ENCODE measurements at places on chromosomes 3 and 15.

GRCh38 chr3:117874028-117874690 lies 1160.5 kb downstream of the IGSF11 start:
- DNase-seq, result no peak

DNA sequence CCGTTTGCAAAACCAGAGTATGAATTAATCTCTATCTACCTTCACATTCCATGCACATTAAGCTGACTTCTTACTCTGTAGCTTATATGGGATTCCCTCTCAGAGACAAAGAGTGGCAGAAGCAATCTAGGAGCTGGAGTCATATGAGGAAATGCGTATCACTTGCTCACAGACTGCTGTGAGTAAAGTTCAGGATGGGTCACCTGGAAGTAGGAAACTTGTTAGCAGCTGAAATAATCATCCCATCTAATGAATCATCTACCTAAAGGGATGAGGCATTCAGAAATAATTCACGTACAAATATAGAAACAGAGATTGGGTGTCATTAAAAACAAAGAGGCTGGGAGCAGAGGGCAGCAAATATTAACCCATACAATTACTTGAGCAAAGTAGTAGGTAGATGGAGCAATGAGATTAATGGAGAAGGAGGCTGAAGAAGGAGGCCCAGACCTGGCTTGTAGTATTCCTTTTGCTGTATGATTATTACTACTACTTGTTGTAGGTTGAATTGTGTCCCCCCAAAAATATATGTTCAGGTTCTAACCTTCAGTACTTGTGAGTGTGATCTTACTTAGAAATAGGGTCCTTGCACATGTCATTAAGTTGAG lies 866.3 kb downstream of the ROBO2 start:
- DNase-seq, result no peak

- no peak for DNase-seq
Observed at GRCh38 chr15:97941572-97941971, 18.9 kb upstream of the ARRDC4 start.

- DNase-seq, result no peak
Observed at GRCh38 chr3:41346698-41347270, 147.5 kb downstream of the CTNNB1 start.

- DNase-seq, result no peak
Observed at GRCh38 chr15:49015896-49016295, 30.4 kb downstream of the SECISBP2L start.

- DNase-seq, result no peak
Observed at GRCh38 chr3:48347500-48347899, 14.0 kb upstream of the SPINK8 start.

DNA sequence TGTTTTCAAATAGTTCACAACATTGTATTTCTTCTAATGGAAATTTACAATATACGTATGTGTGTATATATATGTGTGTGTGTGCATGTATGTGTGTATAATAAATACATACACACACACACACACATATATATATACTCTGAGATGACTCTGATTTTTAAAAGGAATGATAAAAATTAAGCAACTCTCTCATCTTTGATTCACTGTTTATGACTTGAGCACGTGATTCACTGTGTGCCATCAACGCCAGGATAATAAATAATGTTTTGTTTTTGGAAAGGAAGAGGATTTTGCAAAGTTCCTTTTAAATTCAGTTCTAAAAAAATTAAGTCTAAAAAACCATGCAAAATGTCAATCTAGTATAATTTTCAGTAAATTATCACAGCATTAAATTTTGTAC lies 132.4 kb downstream of the P3H2 start:
- DNase-seq, result no peak

- DNase-seq, result no peak
Observed at GRCh38 chr3:192980632-192981031, 63.0 kb upstream of the MB21D2 start.

- DNase-seq, result no peak
Observed at GRCh38 chr15:71707230-71708050, 102.9 kb upstream of the NR2E3 start.

- DNase-seq, result no peak
Observed at GRCh38 chr3:120472121-120472844, 21.5 kb upstream of the FSTL1 start.

GRCh38 chr3:44058022-44058867 lies 183.4 kb upstream of the TOPAZ1 start:
- no peak for DNase-seq

- DNase-seq, result no peak
Observed at GRCh38 chr3:195580744-195581443, 2.8 kb downstream of the APOD start.

GRCh38 chr3:184887574-184887973 lies 75.6 kb downstream of the VPS8 start:
- DNase-seq, result no peak

GRCh38 chr15:83364501-83364900 lies 80.0 kb upstream of the BNC1 start:
- no peak for DNase-seq

DNA sequence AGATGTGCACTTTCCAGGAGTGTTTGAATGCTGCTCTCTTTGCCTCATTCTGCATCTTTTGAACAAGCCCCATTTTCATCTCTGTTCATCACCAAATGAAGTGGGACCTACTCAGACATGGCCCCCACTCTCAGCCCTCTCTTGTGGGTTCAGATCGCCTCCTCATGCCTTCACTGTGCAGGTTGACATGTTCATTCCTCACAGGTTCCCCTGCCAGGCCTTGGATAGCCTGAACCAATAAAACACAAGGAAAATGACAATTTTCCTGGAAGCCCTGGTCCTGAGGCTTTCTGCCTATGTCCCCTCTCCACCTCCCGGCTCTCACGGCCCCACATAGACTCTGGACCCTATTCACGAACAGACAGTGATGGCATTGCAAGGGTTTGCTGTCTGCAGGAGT lies 17.7 kb downstream of the KLF15 start:
- DNase-seq, result no peak

DNA sequence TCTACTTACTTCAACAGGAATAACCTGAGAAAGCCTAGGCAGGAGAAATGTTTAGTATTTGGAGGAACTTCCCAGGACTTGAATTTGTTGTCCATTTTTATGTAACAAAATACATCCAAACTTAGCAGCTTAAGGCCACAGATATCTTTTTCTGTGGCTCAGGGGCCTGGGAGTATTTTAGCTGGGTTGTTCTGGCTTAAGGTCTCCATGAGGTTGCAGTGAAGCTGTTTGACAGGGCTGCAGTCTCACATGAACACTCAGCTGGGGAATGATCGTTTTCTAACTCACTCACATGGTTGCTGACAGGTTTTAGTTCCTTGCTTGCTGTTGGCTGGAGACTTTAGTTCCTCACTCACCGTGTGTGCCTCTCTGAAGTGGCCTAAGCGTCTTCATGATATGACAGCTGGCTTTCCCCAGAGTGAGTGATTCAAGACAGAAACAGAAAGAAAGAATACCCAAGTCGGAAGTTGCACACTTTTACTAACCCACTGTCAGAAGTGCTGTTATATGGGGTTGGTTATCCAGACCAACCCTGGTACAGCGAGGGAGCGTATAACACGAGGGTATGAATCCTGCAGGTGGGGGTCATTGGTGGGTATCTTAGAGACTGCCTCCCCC lies 229.7 kb upstream of the TBL1XR1 start:
- DNase-seq, result no peak

GRCh38 chr3:190122198-190122771 lies 1.6 kb upstream of the P3H2 start:
- DNase-seq, result no peak

DNA sequence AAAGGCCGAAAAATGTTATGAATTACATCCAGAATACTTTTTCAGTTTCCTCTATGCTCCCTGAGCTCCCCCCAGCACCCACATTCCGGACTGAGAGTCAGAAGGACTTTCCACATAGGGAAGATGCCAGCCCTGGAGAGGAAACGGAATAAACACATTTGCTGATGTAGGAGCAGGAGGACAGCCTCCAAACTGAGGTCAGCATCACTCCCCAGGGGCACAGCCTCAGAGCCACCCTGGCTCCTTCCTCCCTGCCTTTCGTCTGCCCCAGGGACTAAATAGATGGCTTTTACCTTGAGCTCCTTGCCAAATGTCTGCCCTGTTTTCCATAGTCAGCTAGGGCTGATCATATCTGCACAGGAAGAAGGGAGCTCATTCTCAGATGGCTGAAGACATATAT lies 22.6 kb upstream of the SLCO2A1 start:
- no peak for DNase-seq

- DNase-seq, result no peak
Observed at GRCh38 chr3:38102444-38102814, 34.5 kb downstream of the ACAA1 start.

DNA sequence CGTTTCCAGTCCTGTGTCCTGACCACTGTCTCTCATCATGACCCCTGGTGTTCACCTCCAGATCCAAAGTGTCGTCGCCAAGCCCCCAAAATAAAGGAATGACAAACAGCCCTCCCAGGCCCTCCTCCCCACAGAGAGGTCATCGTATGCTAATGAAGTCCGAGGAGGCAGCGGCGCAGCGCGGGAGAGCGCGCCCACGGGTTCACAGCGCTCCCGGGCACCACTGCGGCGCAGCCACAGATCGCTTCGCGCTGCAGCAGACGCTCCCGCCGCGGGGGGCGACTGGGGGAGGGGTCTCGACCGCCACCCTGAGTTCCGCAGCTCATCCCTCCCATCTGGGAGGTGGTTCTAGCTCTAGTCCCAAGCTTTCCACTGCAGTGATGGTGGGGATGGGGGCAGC lies 1.3 kb downstream of the DGKG start:
- DNase-seq, result no peak

DNA sequence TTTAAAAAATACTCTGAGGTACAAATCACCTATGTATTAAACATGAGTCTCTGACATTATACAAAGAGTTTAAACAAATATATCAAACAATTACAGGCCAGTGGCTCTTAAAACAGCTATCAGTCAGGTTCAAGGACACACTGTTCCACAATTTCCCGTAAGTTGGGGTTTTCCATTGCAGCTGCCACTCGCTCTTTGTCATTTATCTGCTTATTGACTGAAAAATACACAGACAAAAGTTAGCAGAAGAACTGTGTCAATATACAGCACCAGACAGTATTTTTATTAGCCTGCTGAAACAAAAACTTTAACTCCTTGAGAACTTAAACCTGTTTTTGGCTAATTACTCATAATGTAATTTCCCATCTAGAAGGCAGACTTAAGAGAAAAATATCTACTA lies 20.8 kb downstream of the CIAO2A start:
- no peak for DNase-seq

DNA sequence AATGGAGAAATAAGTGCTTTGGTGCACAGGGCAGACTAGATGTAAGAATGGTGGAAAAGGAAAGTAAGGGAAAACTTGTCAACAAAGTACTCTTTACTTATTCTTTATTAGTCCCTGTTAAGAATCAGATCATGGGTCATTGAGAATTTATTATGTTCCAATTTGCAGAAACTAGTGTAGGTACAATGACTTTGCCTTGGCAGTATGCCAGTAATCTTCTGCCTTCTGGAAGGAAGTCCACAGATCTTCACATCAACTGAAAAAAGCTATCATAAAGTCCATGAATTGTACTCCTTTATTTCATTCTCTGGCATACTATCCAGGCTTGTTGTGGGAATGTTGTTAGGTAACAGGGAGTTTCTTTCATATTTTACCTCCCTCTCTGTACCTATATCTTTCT lies 88.2 kb upstream of the FLNB start:
- no peak for DNase-seq

- DNase-seq, result no peak
Observed at GRCh38 chr15:43329217-43329959, 985 bp downstream of the LCMT2 start.

- DNase-seq, result no peak
Observed at GRCh38 chr3:43497422-43497821, 124.4 kb downstream of the ANO10 start.

DNA sequence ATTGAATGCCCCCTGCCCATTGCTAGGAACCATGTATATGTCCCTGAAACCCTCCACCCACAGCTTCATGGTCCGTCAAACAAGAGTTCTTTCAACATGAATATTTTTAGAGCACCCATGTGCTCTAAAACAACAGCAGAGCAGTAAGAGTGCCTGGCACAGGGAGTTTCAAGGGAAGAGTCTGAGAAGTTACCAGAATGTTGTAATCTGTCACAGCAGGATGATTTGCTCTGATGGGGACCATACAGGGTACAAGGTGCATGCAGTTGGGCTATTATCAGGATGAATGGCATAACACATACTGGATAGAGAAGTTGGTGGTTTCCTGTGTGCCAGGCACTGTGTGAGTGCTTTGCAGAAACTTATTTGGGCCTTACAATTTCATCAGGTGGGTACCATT lies 27.8 kb upstream of the FLNB start:
- no peak for DNase-seq

DNA sequence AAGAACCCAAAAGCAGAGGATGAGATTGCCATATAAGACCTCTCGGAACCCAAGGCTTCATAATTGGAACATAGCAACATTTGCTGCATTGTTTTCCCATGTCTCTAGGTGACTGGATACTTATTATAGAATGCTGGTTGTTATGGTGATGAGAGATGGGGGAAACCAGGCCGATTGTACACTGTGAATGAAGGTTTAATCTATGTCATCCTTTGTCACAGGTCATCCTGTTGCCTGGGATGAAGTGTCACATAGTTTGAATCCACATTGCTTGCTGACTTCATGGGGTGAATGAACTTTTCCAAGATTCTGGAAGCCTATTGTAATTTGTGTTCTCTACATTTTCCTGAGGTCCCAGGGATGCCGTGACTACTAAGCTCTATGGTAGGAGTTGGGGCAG lies 41.8 kb downstream of the CLEC3B start:
- no peak for DNase-seq

GRCh38 chr3:127535901-127536829 lies 54.4 kb downstream of the TPRA1 start:
- DNase-seq, result no peak

- DNase-seq, result no peak
Observed at GRCh38 chr3:42438758-42439157, 28.3 kb upstream of the LYZL4 start.

DNA sequence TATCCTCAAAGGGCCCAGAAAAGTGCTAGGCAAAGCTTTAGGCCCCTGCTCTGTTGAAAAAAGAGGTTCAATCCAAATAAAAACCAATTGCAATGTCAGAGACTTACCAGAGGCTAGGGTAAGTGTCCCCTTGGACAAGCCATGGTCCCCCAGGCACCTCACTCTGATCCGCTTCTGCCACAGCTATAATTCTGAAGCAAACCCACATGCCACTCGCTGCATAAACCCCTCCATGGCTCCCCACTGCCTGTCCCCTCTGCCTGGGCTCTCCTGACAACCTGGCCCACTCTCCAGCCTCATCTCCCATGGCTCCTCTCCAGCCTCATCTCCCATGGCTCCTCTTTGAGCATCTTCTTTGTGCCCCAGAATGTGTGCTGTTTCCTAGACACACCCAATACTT lies 169.6 kb upstream of the TLE3 start:
- DNase-seq, result no peak

DNA sequence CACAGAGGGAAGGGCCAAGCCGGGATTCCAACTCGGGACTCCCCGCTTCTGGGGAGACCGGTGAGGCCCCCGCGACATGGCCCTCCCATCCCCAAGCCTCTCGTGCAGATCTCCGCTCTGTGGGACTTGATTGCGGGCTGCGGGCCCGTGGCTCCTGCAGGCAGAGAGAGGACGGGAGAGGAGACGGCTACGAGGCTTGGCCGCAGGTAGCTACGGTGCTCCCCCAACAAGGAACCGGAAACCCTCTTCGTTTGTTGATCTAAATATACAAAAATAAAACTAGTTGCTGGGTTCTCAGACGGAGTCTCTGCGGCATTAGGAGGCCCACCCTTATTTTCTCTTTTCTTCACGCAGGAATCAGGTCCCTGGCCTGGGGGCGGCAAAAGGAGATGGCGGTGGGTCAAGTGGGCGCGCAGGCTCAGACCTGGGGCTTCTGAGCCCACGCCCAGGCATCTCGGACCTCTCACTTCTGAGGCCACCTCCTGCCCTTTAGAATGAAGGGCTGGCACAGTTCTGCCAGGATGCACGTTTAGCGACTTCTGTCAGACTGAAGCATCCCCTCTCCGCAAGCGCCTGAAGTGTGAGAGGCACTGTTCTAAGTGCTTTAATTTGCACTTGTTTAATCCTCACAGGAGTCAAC lies 10.9 kb downstream of the GNB5 start:
- no peak for DNase-seq
